ENCODE measurements at places on chromosomes 4 and X.
A peak's percentile ranks its signal among the peaks of the same experiment; 100 is the strongest.

DNA sequence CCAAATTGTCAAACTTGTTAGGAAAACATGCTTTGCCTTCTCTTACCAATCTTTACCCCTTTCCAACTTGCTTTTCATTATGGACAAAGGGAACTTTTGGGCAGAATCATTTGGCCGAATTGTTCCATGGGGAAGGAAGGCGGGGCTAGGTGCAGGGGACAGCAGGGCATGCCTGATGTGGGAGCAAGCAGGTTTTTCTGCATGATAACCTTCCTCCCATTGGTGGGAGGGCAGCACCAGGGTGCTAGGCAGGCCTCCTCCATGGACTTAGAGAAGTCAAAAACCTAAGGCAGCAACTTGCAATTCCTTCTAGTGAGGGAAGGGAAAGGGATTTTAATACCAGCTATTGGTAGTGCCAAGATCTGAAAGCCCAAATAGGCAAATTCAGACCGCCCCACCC, 260.5 kb downstream of the MAPK10 start:
- no peak for DNase-seq

- peak; percentile 52 for DNase-seq
Measured at GRCh38 chrX:34578237-34578636, 78.8 kb downstream of the TMEM47 start.

GRCh38 chr4:166066936-166067335, 193.9 kb downstream of the TLL1 start:
- no peak for DNase-seq

GRCh38 chr4:95985051-95985450, 145.2 kb downstream of the PDHA2 start:
- DNase-seq, result no peak

DNA sequence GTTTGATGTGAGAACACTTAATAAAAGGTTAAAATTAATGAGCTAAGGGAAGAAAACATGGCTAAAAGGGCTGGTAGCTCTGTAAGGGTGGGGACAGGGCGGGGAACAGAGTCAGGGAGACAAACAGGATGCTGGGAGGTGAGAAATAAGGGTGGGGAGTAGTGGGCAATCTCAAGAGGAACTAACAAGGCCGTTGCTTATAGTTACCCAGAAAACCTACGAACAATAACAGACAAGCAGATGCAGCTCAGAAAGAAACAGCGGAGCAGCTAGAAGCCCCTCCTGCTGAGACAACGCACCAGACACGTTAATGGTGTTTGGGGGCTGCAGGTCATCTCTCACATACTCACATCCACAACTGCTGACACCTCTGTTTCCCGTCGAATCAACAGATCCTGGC, 9.7 kb upstream of the KLF3 start:
- DNase-seq, result no peak

DNA sequence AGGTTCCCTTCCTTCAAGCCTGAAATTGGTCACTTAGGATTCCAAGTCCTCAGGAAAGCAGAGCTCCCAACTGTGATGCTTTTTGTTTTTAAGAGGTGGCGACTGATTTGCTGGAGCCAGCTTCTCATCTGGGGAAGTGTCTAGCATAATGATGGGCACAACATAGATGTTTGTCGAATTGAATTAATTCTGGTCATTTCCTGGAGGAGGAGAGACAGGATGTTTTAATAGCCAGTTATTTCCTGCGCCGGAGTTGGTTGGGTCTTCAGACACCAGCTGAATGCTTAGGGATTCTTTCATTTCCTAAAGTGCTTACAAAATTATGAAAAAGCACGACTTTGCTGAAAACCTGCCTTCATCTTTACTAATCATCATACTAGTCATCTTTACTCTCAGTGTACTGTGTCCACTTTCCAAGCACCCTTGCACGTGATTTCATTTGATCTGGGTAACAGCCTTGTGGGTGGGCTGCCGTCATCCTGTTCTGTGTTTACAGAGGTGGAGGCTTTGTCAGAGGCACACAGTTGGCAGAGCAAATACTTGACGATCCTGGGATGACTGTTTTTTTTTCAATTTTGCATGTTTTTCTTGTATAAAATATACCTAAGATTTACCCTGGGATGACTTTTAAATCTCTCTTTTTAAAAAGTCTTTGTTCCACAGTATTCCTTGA, 49.5 kb downstream of the RGS12 start:
- peak; percentile 77 for DNase-seq

Measured in astrocyte of the hippocampus (primary cell).